ENCODE measurements at places on chromosomes 2 and 18.
A peak's percentile ranks its signal among the peaks of the same experiment; 100 is the strongest.

DNA sequence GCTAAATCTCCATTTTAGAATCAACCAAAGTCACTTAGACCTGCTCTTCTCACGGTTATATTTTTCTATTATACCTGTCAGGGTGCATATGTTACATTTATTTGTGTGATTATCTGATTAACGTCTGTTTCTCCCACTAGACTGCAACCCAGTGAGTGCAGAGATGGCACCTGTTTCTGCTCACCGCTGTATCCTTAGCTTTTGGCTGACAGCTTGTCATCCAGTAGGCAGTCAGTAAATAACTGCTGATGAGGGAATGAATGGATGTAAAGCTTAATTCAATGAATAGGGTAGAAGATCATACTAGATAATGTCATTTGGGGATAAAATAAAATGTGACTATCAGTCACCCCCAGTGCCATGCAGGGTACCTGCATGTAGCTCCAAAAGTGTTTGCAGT is 6.9 kb upstream of the CHRNA1 start:
- no peak for DNase-seq

DNA sequence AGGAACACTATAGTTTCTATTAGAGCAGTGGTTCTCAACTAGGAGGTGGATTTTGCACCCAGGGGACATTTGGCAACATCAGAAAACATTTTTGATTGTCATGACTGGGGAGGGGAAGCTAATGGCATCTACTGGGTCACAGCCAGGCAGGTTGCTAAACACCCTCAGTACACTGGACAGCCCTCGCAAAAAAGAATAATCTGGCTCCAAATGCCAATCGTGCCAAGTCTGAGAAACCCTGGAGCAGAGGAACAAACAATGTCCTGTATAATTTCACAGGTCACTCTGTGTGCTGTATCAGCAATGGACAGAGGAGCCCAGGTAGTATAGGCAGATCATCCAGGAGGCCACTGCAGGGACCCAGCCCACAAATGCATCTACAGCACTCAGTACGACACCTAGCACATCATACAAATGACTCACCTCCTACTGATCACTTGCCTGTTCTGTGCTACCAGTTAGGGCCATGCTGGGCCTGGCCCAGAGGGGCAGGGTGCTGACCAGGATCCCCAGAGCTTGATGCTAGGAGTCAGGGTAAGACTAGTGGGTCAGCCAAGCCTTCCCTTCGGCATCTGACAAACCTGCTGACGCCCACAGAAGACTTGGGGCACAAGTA is 37.6 kb downstream of the SFXN5 start:
- no peak for DNase-seq

DNA sequence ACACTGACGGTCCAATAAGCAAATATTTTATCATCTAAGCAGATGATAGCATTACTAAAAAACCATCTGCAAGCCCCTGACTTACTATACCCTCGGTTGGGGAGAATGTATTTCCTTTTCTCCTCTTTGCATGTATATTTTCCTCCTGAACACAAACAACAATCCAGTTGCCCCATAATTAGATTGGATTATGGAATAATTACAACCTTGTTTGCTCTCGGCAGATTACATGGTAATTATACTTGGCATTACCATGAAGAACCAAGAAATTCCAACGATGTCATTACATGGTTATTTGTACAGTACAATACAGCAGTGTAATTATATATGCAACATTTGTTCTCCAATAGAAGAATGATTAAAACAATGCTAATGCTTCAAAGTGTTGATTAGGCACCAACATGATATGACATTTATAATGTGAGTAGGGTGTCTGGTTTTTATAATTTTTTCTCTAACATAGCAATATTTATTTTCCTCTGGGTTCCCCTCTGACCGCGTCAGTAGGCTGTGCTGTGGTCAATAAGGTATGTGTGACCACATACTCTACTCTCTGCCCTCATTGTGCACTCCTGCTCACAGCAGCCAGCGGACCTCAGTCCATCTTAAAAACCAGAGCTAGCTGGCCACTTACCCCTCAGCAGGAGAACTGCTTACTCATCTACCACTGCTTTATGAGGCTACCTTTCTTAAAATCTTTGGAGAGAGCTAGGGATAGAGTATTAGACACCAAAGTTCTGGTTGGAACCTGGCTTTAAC is 176.1 kb downstream of the INSIG2 start:
- DNase-seq, result no peak

DNA sequence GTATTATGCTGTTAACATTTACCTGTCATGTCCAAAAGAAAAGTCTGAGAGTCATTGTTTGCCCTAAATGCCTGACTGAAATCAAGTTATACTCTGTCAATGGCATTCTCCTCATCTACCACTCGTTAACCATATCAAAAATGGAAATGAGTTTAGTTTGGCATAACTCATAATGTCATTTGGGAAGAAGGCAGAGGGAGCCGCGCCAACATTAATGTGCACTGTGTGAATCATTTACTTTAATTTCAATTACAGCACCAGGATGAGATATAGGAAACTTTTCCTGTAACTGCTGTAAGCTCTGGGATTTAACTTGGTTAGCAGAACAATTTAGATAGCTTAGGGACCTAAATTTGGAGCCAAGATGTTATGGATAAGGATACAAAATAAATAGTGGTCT is 871.2 kb upstream of the POU3F3 start:
- DNase-seq, result no peak

GRCh38 chr2:195051401-195051800 is 605.6 kb upstream of the SLC39A10 start:
- DNase-seq, result no peak

DNA sequence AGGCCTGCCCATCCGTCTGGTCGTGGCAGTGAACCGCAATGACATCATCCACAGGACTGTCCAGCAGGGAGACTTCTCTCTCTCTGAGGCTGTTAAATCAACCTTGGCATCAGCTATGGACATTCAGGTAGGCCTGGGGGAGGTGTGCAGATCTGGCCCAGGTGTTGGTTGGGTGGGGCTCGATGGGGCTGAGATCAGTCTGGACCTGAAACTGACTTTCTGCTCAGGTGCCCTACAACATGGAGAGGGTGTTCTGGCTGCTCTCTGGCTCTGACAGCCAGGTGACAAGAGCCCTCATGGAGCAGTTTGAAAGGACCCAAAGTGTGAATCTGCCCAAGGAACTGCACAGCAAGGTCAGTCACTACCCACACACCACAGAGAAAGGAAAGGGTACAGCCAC is 12.6 kb downstream of the THNSL2 start:
- no peak for DNase-seq

DNA sequence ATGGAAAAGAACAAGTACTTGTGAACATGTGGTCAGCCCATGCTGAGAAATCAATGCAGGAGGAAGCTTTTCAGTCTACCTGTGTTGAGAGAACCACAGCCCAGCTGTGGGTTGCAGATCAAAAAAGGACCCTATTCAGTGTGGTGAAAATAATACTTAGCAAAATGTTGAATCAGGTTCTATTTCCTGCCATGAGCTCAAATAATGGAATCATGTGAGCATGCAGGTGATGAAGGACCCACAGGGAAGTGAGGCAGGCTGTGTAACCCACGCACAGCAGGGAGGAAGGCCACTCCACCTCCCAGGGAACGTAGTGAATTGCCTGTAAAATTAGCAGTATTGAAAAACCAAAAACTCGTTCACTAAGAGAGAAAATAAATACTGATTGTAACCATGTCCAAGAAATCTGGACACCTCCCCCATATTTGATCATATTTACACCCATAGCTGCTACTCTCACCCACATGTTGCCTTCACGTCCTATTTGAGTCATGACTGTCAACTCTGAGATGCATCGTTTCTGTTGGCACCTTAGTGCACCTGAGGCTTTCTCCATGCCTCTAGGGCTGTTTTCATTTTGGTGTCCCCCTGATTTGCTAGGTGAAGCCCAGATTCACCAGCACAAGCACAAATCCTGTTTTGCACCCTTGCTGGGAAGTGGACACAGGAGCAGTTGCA is 20.5 kb upstream of the BCL2L11 start:
- DNase-seq, result no peak

- DNase-seq, result no peak
Measured at GRCh38 chr2:174824068-174824467, 59.8 kb upstream of the CHRNA1 start.

DNA sequence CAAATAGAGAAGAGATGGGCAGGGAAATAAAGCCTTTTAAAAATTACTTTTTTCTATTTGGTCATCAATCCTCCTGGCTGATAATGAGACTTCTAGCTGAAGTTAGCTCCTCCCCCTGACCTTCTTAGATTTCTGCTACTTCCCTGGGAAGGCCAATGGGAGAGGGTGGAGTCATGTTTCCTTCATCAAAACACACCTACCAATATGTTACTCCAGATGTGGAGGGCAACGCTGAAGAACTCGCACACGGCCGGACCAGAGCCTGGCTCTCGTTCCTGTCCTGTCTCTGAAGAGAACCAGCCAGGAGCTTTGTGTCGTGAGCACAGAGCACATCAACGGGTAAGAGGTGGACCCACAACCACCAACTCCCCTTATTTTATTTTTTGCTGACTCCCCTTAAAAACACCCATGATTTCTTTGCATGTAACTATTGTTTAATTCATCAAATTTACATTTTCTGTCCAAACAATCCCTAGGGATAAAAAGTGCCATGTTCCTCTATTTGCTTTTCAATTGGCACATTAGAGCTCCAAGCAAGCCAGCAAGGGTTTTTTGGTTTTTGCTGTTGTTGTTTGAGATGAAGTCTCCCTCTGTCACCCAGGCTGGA is 94.9 kb downstream of the ADD2 start:
- DNase-seq, result no peak

- no peak for DNase-seq
Measured at GRCh38 chr2:235467588-235467987, 26.3 kb upstream of the AGAP1 start.

DNA sequence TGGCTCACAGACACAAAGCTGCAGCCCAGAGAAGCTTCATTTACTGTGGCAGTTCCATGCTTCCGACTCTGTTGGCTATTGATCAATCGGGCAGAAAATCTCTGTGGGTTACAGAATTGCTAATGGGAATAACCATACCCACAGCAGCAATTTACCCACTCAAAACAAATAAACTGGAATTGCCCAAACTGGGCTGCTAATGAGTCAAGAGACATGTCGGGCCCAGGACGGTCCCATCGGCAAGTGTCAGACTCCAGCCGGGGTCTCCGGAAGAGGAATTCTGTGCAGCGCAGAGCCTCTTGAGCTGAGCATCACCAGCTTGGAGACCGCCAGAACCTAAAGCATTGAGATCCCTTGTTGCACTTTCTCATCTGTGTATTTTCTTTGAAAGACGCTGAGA is 67.8 kb downstream of the TMEM18 start:
- DNase-seq, result no peak

GRCh38 chr2:47631792-47632398 is 151.1 kb upstream of the MSH6 start:
- no peak for DNase-seq

- DNase-seq, result no peak
Measured at GRCh38 chr2:170340693-170341068, 162.7 kb downstream of the MYO3B start.

DNA sequence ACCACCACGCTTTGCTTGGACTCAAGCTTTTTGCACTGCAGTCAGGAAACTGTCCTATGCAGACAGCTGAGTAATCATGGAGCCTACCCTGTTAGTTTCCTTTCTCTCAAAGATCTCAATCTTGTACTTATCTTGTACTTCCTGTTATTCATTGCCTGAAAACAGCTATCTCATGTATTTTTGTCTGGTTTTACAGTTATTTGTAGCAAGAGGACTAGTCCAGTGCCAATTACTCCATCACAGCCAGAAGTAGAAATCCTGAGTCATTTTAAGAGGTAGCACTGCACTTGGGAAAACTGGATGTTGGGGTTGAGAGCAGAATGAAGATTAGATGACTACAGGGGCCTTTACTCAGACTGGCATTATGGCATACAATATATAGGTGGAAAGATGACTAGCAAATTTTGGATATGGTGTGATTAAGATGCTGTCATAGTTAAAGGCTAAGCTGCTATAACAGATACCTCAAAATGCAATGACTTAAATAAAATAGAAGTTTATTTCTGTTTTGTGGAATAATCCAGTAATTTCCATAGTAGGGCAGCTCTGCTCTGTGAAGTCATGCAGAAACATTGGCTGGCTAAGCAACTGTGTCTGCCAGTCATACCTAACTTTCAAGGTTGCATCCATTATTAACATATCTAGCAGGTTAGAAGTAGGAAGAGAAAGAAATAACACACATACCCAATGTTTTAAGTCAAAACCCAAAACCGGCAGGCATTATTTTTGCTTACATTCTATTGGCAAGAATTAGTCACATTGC is 21.1 kb upstream of the CHMP3 start:
- DNase-seq, result peak; percentile 33

GRCh38 chr2:86284401-86284841 is 53.0 kb downstream of the REEP1 start:
- DNase-seq, result no peak

- DNase-seq, result no peak
Measured at GRCh38 chr18:61847164-61847791, 45.5 kb downstream of the RNF152 start.

GRCh38 chr2:128726236-128726635 is 407.6 kb upstream of the HS6ST1 start:
- no peak for DNase-seq

DNA sequence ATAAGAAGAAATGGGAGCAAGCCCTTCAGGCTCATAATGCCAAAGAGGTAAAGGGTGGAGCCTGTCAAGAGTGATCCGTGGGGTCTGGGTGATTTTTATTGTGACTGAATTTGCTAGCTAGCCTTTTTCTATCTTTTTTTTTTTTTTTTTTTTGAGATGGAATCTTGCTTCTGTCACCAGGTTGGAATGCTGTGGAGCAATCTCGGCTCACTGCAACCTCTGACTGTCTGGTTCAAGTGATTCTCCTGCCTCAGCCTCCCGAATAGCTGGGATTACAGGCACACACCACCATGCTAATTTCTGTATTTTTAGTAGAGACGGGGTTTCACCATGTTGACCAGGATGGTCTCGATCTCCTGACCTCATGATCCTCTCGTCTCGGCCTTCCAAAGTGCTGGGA is 29.1 kb downstream of the DRC1 start:
- DNase-seq, result no peak

DNA sequence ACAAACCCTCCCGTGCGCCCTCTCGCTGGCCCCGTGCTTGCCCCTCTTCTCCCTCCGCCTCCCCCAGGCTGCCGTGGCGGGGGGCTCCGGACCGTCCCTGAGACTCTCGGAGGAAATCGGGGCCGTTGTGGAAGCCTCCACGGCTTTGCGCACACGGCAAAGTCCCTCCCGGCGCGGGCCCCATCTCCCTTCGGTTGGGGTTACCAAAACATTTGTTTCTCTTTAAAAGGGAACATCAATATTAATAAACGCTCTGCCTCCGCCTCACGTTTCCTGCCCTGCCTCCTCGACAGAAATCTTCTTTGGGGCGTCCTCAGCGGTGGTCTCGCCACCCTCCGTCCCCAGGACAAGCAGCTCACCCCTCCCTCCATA is 3.8 kb downstream of the PAX3 start:
- no peak for DNase-seq

GRCh38 chr2:37665604-37666362 is 5.7 kb downstream of the CDC42EP3 start:
- no peak for DNase-seq

Measured in central memory CD4-positive, alpha-beta T cell (primary cell).